ENCODE measurements at places on chromosomes 16 and 17. TPM values are rescaled to one million over a fixed set of nuclear protein-coding genes. Genes with fewer than 3 reads are reported as not detected.

Gene KRTAP3-2
- not detected for total RNA-seq

Gene PITPNM3
- total RNA-seq: 3.0 TPM

Gene TBX6
- 0.40 TPM for total RNA-seq

Gene ASGR2
- not detected for total RNA-seq

Gene CDRT4
- not detected for total RNA-seq

Gene PRKCB
- 0.25 TPM for total RNA-seq

Gene FNDC8
- total RNA-seq: 0.11 TPM

Gene DECR2
- total RNA-seq: 31.1 TPM

Gene MPO
- total RNA-seq: not detected

Gene AGRP
- total RNA-seq: not detected

Gene UTS2R
- not detected for total RNA-seq

Gene PRSS33
- total RNA-seq: not detected

Gene ZNF18
- 5.4 TPM for total RNA-seq

Gene BFAR
- total RNA-seq: 103 TPM

Gene TP53TG3B
- 0.66 TPM for total RNA-seq

Gene ASB16
- not detected for total RNA-seq

Gene PGAP3
- 6.9 TPM for total RNA-seq

Gene EPX
- not detected for total RNA-seq

Gene ZNF205
- total RNA-seq: 16.6 TPM

Gene IGFALS
- not detected for total RNA-seq

Gene GAS7
- 0.30 TPM for total RNA-seq

Gene CLEC10A
- total RNA-seq: not detected

Data from A549 treated with ZK216348 at 1 μM for 4 hours (cell line).